ENCODE measurements at places on chromosomes 13 and 19.
A peak's percentile ranks its signal among the peaks of the same experiment; 100 is the strongest.

DNA sequence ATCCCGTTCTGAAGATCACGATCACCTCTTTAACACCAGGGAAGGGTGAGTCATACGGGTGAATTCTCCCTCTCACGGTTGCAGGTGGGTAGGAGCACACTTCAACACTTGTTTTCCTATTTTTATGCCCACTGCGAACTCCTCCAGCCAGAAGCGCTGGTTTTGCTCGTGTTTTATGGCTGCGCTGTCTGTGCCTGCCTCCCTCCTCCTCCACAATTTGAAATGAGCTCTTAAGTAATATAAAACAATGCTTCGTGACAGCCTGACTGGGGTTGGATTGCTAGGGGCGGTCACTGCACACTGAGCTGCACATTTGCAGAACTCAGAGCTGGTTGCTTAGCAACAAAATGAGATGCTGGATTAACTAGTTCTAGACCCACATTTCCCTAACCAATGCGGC lies 12.9 kb downstream of the CCDC70 start:
- DNase-seq = no peak

DNA sequence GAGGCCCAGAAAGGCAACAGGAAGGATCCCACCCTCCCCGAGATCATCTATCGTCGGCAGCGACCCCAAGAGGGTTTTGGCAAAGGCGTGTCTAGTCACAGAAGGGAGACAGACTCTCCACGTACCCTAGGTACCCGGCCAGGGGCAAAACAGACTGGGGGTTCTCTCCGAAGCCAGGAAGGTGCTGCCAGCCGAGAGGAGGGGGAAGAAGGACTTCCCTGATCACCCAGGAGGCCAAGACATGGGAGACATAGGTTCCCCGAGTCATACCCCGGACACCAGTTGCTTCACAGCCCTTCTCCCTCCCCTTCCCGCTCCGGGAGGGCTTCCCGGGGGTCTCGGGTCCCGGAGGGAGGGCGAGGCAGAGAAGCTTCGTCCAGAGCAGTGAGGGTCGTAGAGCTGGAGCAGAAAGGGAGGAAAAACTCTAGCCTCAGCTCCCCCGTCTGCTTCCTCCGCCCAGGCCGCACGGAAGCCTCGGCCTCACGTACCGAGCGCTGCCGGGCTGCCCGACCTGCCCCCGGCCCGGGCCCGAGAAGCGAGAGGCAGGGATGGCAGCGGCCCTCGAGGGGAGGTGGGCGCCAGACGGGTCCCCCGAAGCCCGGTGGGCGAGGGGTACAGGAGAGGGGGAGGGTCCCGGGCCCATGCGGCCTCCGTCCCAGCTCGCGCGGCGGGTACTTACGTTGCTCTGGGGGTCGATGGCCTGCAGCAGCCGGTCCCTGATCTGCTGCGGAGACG lies 644 bp downstream of the MED26 start:
- DNase-seq = peak; percentile 24

GRCh38 chr19:5262721-5263120 lies 77.9 kb downstream of the PTPRS start:
- DNase-seq = no peak

DNA sequence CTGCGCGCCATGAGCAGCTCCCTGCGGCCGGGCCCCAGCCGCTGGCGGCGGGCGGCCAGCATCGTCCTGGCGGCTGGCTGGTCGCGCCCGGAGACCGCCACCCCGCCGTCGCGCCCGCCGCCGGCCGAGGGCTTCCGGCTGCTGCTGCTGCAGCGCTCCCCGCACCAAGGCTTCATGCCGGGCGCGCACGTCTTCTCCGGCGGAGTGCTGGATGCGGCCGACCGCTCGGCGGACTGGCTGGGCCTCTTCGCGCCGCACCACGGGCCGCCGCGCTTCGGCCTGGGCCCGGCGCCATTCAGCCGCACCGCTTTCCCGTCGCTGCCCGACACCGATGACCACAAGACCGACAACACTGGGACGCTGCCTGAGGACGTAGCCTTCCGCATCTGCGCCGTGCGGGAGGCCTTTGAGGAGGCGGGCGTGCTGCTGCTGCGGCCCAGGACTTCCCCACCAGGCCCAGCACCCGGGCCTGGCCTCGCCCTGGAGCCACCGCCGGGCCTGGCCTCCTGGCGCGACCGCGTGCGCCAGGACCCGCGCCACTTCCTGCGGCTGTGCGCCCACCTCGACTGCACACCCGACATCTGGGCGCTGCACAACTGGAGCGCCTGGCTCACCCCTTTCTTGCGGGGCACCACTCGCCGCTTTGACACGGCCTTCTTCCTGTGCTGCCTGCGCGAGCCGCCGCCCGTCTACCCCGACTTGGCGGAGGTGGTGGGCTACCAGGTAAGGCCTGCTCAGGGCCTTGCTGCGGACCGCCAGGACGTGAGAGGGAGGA lies 518 bp downstream of the NUDT19 start:
- peak; percentile 89 for DNase-seq

DNA sequence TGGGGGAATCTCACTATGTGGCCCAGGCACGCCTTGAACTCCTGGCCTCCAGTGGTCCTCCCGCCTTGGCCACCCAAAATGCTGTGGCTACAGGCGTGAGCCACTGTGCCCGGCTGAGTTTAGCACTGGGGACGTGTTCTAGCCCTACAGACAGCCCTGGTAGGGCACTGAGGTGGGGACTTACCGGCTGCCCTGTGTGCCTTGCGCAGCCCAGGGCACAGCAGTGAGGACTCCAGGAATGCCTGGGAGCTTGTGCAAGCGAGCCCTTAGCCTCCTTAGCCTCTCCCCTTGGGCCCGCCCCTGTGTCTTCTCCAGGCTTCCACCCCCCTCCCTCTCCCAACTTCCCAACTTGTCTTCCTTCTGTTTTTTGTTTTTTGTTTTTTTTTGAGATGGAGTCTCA lies 21.0 kb downstream of the CCNE1 start:
- DNase-seq = no peak

DNA sequence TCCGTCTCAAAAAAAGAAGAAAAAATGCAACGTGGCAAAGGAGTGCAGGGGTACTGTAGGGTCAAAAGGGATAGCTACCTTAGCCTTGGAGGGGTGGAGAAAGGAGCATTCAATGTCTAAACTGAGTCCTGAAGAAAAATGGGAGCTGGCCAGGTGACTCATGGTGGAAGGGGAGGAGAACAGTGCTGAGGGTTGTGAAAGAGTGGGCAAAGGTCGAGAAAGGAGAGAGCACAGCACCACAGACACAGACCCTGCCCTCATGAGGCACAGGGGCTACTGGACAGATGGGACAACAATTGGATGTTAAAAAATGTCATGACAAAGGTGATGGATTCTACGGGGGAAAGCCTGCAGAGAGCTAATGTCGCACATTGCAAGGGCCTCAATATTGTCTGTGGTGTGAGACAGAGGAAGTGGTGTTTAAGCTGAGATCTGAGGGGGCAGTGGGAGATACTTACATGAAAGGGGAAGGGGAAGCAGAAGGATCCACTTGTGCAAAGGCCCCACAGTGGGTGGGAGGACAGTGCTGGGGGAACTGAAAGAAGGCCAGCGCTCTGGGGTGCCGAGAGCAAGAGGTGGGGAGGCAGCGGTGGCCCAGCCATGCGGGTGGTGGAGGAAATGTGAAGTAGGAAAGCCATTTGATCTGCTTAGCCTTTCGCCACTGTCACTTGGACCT lies 42.9 kb upstream of the URAD start:
- no peak for DNase-seq

- no peak for DNase-seq
Observed at GRCh38 chr19:34989298-34989697, 10.8 kb upstream of the GRAMD1A start.

GRCh38 chr19:45075301-45076028 lies 813 bp downstream of the ZNF296 start:
- DNase-seq = peak; percentile 38

DNA sequence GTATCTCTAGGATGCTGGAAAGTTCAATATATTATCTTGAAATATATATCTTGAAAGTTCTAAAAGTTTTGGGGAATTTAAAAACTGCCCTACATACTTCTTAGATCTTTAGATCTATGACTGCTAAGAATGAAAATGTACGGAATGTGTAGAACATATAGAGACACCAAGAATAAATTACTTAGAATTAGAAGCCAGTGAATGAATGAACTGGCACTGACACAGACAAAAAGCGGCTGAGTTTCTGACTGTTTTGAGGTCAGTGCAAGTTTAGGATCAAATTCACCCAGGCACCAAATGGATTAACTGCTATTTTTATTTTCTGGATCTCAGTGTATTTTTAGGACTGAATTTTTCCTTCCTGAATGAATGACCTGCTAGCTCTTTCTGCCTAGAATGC lies 411.2 kb downstream of the KCTD12 start:
- no peak for DNase-seq

DNA sequence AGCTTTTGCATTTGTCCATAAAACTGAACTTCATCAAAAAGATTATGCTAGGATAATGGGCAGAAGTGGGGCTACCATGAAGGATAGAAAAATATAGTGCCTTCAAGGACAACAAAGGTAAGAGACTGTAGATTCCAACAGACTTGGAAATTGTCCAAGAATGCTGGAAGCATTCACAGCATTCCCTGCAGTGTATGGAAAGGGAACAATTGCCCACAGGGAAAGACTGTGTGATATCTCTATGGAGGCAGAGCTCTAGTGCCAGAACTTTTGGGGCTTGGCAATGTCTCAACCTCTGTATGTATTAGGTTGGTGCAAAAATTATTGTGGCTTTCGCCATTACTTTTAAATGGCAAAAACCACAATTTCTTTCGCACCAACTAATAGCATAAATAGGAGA lies 1598.8 kb upstream of the MIR17HG start:
- no peak for DNase-seq

DNA sequence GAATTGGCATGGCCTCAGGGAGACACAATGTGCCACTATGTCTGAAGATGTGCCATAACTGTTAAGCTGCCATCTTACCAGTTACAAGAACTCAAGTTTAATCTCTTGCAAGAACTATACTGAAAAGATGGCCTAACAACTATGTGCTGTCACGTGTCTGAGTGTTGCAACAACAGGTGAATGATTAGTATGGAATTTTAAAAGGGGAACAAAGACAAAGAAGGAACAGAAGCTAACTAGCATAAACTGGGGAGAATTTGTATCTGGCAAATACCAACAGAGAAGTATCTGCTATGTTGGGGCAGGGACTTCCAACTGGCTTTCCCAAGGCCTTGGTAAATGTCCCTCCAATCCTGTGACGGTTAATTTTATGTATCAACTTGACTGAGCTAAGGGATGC lies 11.5 kb upstream of the ACOD1 start:
- no peak for DNase-seq

DNA sequence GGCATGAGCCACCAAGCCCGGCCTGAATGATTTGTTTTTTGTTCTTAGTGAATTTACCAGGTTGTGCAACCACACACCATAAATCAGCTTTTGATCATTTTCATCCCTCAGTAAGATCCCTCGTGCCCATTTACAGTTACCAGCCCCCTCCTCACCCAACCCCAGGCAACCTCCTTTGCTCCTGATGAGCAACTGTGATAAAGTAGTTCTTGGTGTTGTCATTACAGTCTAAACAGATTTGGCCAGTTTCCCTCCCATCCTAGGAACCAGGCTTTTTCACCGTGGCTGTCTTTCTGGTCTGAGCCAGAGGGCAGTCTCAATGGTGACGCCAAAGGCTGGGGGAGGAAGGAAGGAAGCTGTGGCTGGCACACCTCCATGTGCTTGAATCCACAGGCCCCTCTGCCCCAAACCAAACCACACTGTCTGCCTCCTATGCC lies 61.2 kb upstream of the WDFY2 start:
- DNase-seq = peak; percentile 42

DNA sequence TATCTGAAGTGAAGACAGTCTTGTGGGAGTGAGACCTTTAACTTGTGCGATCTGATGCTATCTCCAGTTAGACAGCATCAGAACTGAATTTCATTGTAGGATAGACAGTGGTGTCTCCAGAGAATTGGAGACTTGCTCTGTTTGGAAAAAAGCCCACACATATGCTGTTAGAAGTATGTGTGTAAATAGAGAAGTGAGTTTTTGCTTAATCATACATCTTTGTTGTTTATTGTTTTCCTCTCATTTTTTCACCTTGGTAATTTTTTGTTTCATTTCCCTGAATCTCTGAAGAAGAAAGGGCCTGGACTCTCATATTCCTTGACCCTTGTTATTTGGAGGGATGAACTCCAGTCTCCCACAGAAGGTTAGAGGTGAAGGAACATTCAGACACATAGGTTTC lies 21.8 kb downstream of the FPR3 start:
- DNase-seq = no peak

DNA sequence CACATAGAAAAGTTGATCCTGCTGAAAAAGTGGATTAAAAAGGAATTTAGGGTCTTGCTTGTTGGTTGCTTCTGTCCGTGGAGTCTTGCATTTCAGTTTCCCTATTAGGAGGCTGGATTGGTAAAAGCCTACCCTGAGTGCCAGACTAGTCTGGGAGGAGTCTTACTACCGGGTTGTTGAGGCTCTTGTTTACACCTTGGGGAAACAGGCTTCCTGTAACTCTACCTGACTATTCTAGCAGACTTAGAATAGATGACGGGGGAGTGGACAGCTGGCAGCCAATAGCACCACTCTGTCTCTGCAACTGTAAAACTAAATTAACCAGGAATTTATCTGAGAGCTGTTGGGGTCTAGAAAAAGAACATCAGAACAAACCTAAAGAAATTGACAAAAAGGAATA lies 11.3 kb upstream of the MPHOSPH8 start:
- no peak for DNase-seq

- DNase-seq = no peak
Observed at GRCh38 chr13:112132142-112132541, 65.2 kb downstream of the SOX1 start.

- DNase-seq = no peak
Observed at GRCh38 chr19:40232479-40232878, 6.0 kb upstream of the CCNP start.

DNA sequence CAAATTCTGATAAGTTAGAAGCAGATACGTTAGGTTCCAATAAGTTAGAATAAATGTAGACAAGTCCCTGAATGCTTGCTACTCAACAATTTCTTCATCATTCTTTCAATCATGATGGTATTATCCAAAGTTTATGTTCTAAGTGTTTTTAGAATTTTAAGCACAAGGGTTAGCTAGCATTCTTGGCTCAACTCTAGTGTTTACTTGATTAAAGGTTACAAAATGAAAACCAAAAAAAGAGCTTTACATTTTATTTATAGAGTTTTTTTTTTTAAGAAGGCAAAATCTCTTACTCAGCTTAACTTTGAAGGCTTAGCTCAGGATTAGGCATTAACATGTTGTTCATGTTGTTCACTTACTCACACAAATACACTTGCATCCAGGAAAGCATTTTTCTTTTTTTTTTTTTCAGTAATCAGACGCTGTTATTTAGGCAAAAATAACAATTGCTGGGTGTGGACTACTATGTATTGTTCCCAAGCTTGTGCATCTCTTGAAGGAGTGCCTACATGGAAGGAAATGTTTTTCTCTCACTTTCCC lies 420.6 kb downstream of the DCT start:
- no peak for DNase-seq

GRCh38 chr13:110396913-110397381 lies 89.9 kb downstream of the COL4A2 start:
- DNase-seq = no peak

- no peak for DNase-seq
Observed at GRCh38 chr13:35947315-35947714, 183.9 kb downstream of the DCLK1 start.

GRCh38 chr13:100022798-100023197 lies 41.2 kb downstream of the ZIC2 start:
- DNase-seq = no peak
